ENCODE measurements at places on chromosomes 2 and 18. TPM values are rescaled to one million over a fixed set of nuclear protein-coding genes. Genes with fewer than 3 reads are reported as not detected.

The NETO1 gene
- 0.53 TPM for total RNA-seq

DNA sequence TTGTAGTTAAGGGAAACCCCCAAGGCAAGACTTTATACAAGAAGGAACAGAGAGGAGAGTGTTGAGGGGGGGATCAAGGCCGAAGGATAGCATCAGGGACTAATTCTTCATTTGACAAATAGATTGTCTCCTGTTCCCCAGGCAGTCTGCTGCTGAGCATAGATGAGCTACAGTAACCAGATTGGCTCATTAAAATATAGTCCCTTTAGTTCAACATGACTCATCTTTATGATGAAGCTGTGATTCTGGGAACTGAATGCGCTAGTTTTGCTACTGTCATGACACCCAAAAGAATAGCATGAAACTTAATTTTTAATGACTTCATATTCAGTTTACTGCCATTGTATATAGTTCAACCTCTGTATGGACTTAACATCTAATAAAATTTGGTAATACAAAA lies 35.5 kb downstream of the TMEFF2 start:
- DNase-seq: no peak

- no peak for DNase-seq
Observed at GRCh38 chr2:857081-857480, 93.6 kb upstream of the SNTG2 start.

DNA sequence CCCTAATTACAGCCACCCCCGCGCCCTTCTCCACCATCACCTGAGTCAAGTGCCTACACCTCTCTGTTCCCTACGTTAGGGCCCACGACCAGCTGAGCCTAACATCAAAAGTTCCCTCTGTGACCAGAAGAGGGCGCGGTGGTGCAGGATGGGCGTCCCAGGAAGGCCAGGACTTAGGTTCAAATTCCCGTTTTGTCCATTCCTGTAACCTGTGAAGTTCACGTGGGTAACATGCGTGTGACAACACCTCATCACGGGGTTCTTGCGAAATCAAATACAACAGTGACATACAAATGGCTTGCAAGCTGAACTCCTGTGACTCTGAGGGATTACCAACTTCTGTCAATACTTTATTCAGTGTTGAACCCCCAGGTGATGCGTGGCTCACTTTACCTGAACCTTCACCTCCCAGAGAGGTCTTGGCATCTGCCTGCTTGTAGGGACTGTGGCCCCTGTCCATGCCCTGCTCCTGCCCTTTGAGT lies 207.9 kb downstream of the ARL4C start:
- peak; percentile 77 for DNase-seq

The VAMP8 gene
- 95.2 TPM for total RNA-seq

GRCh38 chr2:98329549-98329948 lies 16.7 kb upstream of the CNGA3 start:
- DNase-seq: no peak

DNA sequence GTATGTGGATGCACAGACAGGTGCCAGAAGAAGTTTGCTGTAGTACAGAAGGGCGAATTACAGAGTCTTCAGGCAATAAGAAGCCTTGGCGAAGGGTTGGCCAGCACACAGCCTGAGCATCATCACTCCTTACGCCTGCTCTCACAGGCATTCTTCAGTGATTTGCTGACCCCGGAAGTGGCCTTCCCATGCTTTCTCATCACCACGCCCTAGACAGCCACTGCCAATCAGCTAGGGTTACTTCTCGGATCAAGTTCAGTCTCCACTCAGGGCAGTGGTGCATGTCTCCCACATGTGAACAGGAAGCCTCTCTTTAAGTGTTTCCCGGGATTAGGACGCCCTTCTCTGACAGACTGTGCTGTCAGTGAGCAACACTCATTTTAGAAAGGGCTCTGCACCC lies 81.8 kb downstream of the C1QL2 start:
- no peak for DNase-seq

The RABL2A gene
- total RNA-seq: 11.1 TPM

GRCh38 chr2:1613731-1614354 lies 130.5 kb downstream of the PXDN start:
- DNase-seq: no peak

DNA sequence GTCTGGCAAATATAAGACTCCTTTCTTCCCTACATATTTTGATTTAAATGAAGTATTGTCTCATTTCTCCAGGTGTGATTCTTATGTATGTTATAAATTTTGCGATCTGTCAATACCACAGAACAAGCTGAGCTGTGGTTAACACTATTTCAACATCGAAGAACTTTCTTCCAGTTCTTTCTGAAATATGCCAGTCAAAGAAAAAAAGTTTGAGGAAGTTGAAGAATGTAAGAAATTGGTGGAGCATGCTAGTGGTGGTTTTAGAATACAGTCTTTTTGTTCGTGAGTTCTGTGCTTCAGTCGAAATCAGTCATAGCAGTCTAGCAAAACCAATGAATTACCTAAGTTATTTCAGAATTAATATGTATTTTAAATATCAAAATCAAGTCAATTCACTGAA lies 8.6 kb upstream of the COBLL1 start:
- no peak for DNase-seq

- DNase-seq: no peak
Observed at GRCh38 chr2:50484371-50484770, 547.6 kb downstream of the NRXN1 start.

- no peak for DNase-seq
Observed at GRCh38 chr2:205822579-205822978, 140.3 kb downstream of the NRP2 start.

- DNase-seq: no peak
Observed at GRCh38 chr18:45554389-45554737, 60.9 kb upstream of the SLC14A2 start.

GRCh38 chr2:15813481-15814266 lies 126.7 kb upstream of the MYCN start:
- DNase-seq: no peak

The C2orf81 gene
- total RNA-seq: 1.1 TPM

DNA sequence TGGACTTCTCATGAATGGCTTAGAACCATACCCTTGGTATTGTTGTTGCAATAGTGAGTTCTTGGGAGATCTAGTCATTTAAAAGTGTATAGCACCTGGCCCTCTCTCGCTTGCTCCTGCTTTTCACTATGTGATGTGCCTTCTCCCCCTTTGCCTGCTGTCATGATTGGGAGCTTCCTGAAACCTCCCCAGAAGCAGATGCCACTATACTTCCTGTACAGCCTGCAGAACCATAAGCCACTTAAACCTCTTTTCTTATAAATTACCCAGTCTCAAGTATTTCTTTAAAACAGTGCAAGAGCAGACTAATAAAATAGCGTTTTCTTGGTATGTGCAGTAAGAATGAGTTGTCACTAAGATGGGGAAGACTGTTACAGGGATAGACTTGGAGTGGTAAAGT lies 31.6 kb downstream of the BAZ2B start:
- no peak for DNase-seq

DNA sequence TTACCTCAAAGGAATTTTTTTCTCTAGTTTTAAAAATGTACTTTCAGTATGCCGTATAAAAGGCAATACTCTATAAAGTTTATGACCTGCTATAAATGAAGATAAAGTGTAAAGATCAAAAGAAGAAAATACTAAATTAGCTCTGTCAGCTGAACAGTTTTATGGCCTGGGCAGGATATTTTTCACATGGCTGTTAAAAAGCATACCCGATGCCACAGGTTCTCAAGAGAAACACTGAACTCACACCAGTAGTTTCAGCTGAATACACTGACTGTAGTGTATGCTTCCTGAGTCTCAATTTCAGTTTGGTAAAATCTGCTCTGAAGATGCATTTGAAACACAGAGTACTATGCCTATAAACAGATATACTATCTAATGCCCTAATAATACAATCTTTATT lies 126.0 kb downstream of the PIGN start:
- no peak for DNase-seq

The INO80B gene
- 19.3 TPM for total RNA-seq

GRCh38 chr2:30631051-30631671 lies 176.1 kb downstream of the CAPN13 start:
- DNase-seq: no peak

Data from lower leg skin (tissue), 4 donors.